Occipital lobe (tissue), 3 donors: ENCODE measurements at places on chromosomes 2 and 18.

- no peak for DNase-seq
Observed at GRCh38 chr2:174192664-174193063, 55.7 kb downstream of the OLA1 start.

GRCh38 chr2:46645681-46646162 lies 166.4 kb downstream of the TMEM247 start:
- DNase-seq, result no peak

GRCh38 chr2:175630280-175631244 lies 371.5 kb downstream of the LNPK start:
- no peak for DNase-seq

- peak; percentile 12 for DNase-seq
Observed at GRCh38 chr2:222862106-222862908, 1.5 kb downstream of the ACSL3 start.

GRCh38 chr2:29463181-29463900 lies 348.1 kb downstream of the CLIP4 start:
- no peak for DNase-seq

- no peak for DNase-seq
Observed at GRCh38 chr2:84477886-84478285, 18.8 kb upstream of the SUCLG1 start.

- DNase-seq, result no peak
Observed at GRCh38 chr2:101064505-101064867, 62.4 kb downstream of the RPL31 start.

GRCh38 chr2:44237221-44237620 lies 38.1 kb upstream of the SLC3A1 start:
- no peak for DNase-seq

- no peak for DNase-seq
Observed at GRCh38 chr2:191014653-191015020, 666 bp upstream of the STAT1 start.
